Activated naive CD8-positive, alpha-beta T cell treated with anti-CD3 and anti-CD28 coated beads, Interleukin-2, amount 10 ng/mL, durations not matched to agents 7 days and 5 days (primary cell): ENCODE measurements at places on chromosomes 13 and 19.
A peak's percentile ranks its signal among the peaks of the same experiment; 100 is the strongest.

DNA sequence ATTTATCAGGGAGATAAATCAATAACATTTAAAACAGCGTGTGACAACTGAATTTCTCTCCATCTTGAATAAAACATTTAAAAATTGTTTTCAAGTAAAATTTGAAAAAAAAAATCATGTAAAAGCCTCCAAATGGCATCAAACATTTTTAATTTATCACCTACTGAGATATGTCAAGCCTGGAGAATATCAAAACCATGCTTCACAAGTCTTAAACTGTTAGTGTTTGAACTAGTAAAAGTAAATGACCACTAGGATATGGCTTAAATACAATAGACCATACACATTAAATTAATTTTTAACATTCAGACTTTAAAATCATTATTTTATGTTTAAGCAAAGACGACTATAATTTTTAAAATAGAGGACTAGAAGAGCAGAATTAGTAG is 281.9 kb downstream of the DCLK1 start:
- no peaks in the 10 kb centered on the region for H3K4me1 ChIP-seq
- no peaks in the 10 kb centered on the region for H3K36me3 ChIP-seq
- H3K27me3 ChIP-seq: peaks cover under 1% of the 10 kb centered on the region
- no peak overlapping the region for H3K27ac ChIP-seq

GRCh38 chr13:99960663-99961311 is 10.8 kb downstream of the ZIC5 start:
- DNase-seq: no peak
- H3K27ac ChIP-seq: no peak overlapping the region
- H3K4me1 ChIP-seq: peaks cover 4% of the 10 kb centered on the region
- peaks cover 87% of the 10 kb centered on the region for H3K27me3 ChIP-seq
- H3K36me3 ChIP-seq: peaks cover 2% of the 10 kb centered on the region

- no peaks in the 10 kb centered on the region for H3K36me3 ChIP-seq
- DNase-seq: no peak
- no peaks in the 10 kb centered on the region for H3K27me3 ChIP-seq
- no peak overlapping the region for H3K27ac ChIP-seq
- H3K4me3 ChIP-seq: no peak overlapping the region
- H3K4me1 ChIP-seq: no peaks in the 10 kb centered on the region
These were observed 212.8 kb downstream of the EFNB2 start for GRCh38 chr13:106322628-106323027.

GRCh38 chr13:28557725-28558520 is 63.0 kb upstream of the FLT1 start:
- H3K4me3 ChIP-seq: no peak overlapping the region
- no peak overlapping the region for H3K27ac ChIP-seq
- no peaks in the 10 kb centered on the region for H3K4me1 ChIP-seq
- no peak for DNase-seq
- H3K36me3 ChIP-seq: no peaks in the 10 kb centered on the region
- H3K27me3 ChIP-seq: peaks cover under 1% of the 10 kb centered on the region

- H3K4me1 ChIP-seq: peaks cover 7% of the 10 kb centered on the region
- no peak for DNase-seq
- no peak overlapping the region for H3K4me3 ChIP-seq
These were observed 74.9 kb downstream of the ALOX5AP start for GRCh38 chr13:30810261-30810701.

DNA sequence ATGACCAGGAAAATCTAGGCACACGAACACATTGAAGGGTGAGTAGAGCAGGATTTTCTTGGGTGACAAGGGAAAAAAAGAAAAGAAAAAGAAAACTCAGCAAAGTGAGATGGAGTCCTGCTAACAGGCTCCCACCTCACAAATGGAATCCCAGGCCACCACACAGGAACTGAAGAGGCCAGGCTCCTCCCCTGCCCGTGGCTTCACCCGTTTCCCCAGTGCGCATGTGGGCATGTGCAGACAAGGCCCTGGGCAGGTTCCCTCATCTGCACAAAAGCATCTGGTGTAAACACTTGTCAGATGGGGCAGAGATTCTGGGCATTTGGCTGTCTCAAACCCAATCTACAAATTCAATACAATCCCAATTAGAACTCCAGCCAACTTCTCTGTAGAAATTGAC is 24.5 kb downstream of the CFAP97D2 start:
- no peak overlapping the region for H3K4me3 ChIP-seq
- no peak overlapping the region for H3K27ac ChIP-seq
- no peak for DNase-seq

DNA sequence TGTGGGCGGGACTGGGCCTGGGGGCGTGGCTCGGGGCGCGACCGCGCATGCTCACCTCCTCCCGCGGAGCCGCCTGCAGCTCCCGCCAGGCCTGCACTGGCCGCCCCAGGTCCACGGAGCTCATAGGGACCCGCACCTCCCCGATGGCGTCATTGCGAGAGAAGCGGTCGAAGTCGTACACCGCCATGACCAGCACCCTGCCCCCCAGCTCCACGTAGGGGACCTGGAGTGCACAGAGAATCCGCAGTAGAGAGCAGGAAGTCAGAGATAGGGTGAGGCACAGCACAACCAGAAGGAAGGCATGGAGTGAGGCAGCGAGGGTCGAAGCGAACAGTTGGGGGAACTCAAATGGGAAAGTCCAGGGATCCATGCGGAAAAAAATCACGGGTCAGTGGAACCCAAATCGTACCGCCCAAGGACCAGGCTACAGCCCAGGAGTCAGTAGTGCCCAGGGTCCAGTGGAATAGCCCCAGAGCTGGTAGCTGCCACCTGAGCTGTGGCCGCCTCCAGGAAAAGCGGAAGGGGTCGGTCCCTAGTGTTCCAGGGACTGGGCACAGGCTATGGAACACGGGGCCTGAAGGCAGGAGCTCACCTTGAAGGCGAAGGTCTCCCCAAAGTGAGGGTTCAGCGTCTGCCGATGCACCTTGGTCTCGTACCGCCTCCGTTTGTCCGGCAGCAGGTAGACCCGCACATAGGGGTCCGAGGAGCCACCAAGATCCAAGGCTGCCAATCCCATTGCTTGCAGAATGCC is 4.8 kb downstream of the SYT5 start:
- H3K4me3 ChIP-seq: no peak overlapping the region
- H3K27ac ChIP-seq: no peak overlapping the region
- H3K27me3 ChIP-seq: peaks cover 79% of the 10 kb centered on the region

DNA sequence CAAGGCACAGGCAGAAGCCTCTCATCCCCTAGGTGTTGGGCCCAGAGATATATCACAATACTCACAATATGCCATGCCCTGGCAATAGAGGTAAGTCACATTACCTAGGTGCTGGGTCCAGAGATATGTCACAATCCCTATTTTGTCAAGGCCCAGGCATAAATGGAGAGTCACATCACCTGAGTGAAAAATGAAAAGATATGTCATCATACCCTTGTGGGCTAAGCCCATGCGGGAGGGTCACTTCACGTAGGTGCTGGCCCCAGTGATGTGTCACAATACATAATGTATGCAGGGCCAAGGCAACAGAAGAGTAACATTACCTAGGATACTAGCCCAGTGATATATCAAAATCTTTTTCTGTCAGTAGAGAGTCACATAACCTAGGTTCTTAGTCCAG is 127.0 kb downstream of the ZNF675 start:
- no peak for DNase-seq
- no peaks in the 10 kb centered on the region for H3K4me1 ChIP-seq
- H3K4me3 ChIP-seq: no peak overlapping the region

GRCh38 chr13:24264976-24265375 is 44.4 kb upstream of the C1QTNF9 start:
- H3K4me3 ChIP-seq: peak overlapping the region; percentile 78
- peaks cover 26% of the 10 kb centered on the region for H3K36me3 ChIP-seq
- peak overlapping the region; percentile 78 for H3K27ac ChIP-seq
- H3K27me3 ChIP-seq: no peaks in the 10 kb centered on the region
- peak; percentile 78 for DNase-seq
- H3K4me1 ChIP-seq: peaks cover 86% of the 10 kb centered on the region

DNA sequence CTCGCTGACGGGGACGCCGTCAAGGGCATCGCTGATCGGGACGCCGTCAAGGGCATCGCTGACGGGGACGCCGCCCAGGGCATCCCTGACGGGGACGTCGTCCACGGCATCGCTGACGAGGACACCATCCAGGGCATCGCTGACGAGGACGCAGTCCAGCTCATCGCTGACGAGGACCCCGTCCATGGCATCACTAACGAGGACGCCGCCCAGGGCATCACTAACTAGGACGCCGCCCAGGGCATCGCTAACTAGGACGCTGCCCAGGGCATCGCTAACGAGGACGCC is 945.2 kb downstream of the TUBA3C start:
- peaks cover 2% of the 10 kb centered on the region for H3K36me3 ChIP-seq
- H3K27ac ChIP-seq: no peak overlapping the region
- H3K4me3 ChIP-seq: no peak overlapping the region
- DNase-seq: no peak

DNA sequence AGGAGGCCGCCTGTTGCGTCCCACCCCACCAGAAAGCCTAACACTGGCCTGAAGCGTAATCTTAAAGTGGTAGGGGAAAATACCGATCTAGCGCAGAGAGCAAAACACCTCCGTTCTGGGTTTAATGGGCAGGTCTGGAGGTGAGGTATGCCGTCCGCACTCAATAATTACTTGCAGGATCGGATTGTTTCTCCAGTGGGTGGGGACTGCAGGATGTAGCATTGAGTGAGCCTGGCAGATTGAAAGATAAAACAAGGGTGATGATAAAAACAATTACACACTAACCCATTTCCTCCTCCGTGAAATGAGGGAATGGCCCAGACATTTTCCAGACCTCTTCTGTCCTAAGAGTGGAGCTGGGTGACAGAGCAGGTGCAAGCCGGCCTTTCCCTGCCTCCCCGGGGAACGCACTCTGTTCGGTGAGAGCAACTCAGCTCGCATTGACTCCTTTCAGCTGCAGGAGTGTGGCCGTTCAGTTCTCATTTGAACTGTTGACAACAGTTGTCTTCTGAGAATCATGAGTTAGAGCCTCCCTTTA is 110.2 kb upstream of the DOCK9 start:
- peak; percentile 49 for DNase-seq
- H3K27me3 ChIP-seq: no peaks in the 10 kb centered on the region
- peaks cover 4% of the 10 kb centered on the region for H3K36me3 ChIP-seq
- H3K4me3 ChIP-seq: peak overlapping the region; percentile 94

DNA sequence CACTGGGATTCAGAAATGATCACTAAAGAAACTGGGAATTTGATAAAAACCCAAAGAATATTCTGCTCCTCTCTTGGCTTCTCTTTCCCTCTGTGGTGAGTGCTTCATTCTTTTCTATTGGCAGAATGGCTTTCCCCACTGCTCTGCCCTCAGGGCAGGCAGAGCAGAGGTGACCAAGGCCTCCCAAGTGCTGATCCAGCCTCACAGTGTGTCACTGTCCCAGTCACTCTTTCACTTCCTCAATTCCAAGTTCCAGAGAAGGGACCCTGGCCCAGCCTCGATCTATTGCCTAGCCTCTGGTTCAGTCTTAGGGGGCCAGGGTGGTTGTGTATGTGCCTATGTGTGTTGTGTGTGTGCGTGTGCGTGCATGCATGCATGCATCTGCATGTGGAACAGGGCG is 180.6 kb upstream of the TMTC4 start:
- DNase-seq: no peak
- H3K4me1 ChIP-seq: no peaks in the 10 kb centered on the region
- H3K27me3 ChIP-seq: no peaks in the 10 kb centered on the region
- no peak overlapping the region for H3K4me3 ChIP-seq

- peaks cover 9% of the 10 kb centered on the region for H3K4me1 ChIP-seq
- H3K4me3 ChIP-seq: no peak overlapping the region
- H3K27me3 ChIP-seq: peaks cover 89% of the 10 kb centered on the region
- no peak overlapping the region for H3K27ac ChIP-seq
- DNase-seq: no peak
These were observed 6.1 kb downstream of the CDX2 start for GRCh38 chr13:27962982-27963381.

DNA sequence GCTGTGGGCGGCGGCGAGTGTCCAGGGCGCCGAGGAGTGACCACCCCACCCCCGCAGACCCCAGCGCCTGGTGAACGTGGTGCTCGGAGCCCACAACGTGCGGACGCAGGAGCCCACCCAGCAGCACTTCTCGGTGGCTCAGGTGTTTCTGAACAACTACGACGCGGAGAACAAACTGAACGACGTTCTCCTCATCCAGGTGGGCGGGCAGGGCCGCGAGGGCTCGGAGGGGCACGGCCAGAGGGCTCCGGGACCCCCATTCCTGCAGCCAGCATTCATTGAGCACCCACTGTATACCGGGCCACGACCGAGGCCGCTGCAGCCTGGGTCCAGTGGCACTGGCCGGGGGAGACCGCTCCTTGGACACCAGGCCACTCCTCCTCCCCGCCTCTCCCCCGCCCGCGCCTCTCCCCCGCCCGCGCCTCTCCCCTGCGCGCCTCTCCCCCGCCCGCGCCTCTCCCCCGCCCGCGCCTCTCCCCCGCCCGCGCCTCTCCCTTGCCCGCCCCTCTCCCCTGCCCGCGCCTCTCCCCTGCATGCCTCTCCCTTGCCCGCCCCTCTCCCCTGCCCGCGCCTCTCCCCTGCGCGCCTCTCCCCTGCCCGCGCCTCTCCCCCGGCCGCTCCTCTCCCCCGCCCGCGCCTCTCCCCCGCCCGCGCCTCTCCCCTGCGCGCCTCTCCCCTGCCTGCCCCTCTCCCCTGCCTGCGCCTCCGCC is 3.2 kb downstream of the PRTN3 start:
- peaks cover 2% of the 10 kb centered on the region for H3K36me3 ChIP-seq
- H3K4me3 ChIP-seq: peak overlapping the region; percentile 48
- no peak overlapping the region for H3K27ac ChIP-seq
- peaks cover 3% of the 10 kb centered on the region for H3K4me1 ChIP-seq

DNA sequence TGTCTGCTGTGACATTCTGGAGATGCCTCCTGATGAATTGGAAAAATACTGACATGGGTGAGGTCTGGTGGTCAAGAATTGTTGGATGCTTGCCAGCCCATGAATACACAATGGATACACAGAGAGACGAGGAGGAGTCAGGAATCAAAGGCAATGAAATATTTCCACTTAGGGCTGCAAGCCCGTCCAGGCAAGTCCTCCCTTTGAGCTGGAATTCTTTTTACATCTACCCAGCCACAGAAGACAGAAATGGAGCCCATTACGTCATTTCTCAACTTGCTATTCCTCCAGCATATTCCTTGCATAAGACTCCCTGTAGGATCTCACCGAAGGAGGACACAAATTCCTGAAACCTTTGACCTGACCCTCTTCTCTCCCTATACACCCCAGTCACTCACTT is 15.7 kb upstream of the IGFL4 start:
- H3K27me3 ChIP-seq: peaks cover 22% of the 10 kb centered on the region
- DNase-seq: no peak
- H3K4me1 ChIP-seq: no peaks in the 10 kb centered on the region
- H3K4me3 ChIP-seq: no peak overlapping the region
- no peaks in the 10 kb centered on the region for H3K36me3 ChIP-seq

- H3K36me3 ChIP-seq: no peaks in the 10 kb centered on the region
- H3K4me1 ChIP-seq: peaks cover 4% of the 10 kb centered on the region
- H3K4me3 ChIP-seq: no peak overlapping the region
- no peak for DNase-seq
These were observed 24.0 kb downstream of the CARM1 start for GRCh38 chr19:10895363-10895762.

- peaks cover 10% of the 10 kb centered on the region for H3K27me3 ChIP-seq
- H3K27ac ChIP-seq: no peak overlapping the region
- no peak for DNase-seq
- no peak overlapping the region for H3K4me3 ChIP-seq
These were observed 23.1 kb upstream of the SPRY2 start for GRCh38 chr13:80363890-80364503.

- H3K27me3 ChIP-seq: no peaks in the 10 kb centered on the region
- peaks cover 6% of the 10 kb centered on the region for H3K4me1 ChIP-seq
- no peak for DNase-seq
- peaks cover 25% of the 10 kb centered on the region for H3K36me3 ChIP-seq
These were observed 20.4 kb downstream of the ZSWIM9 start for GRCh38 chr19:48190885-48191284.
